ENCODE measurements at places on chromosomes 2 and 18.

- DNase-seq: no peak
Measured at GRCh38 chr2:214103276-214104001, 307.4 kb upstream of the VWC2L start.

DNA sequence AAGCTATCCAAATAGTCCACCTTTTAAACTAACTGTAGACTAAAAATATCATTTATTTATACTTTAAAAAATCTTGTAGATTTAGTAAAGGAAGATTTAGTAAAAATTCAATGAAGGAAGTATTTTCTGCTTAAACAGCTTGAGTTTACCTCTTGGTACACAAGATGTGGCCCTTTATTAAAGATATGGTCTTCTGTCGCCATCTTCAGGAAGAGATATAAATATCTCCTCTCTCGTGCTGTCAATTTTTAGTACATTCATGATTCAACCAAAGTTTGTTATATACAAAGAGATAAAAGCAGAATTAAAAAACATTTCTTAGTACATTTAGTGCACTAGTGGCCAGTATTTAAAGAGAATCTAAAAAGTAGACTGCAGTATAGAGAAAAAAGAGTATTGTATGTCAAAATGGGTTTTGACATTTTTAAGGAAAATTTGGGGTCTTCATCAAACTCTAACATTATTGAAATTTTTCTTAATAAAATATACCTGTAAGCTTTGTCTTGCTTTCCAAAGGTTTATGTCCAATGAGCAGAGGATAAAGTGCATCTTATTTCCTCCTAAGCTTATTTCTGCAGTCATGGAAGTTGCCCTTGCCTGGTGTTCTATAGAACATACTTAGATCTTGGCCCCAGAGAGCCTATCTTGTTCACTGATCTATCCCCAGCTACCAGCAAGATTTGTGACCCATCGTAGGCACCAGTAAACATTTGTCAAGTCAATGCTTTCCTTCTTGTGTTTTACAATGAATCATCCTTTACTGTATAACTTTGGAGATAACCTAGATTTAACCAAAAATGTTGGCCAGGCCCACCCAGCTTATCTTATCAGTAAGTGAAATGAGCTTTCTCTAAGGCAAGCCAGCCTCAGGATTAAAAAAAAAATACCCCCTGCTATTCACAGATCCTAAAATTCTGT, 18.5 kb upstream of the EML6 start:
- DNase-seq: peak; percentile 43

DNA sequence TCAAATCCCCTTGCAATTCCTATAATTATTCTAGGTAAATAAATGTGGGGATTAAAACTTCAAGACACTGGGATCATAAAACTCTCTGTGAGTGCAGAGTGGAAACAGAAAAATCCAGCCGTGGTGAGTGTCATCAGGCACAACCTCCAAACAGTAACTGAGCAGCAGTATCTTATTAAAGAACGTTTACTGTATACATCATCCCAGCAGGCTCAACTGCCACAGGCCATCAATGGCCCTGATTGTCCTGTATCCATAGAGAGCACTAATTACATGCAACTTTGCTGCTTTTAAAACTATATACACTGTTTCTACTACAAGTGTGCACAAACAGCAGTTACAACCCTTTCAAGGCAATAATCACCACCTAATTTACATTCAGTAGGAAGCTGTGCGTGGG, 23.9 kb downstream of the GAREM1 start:
- no peak for DNase-seq

DNA sequence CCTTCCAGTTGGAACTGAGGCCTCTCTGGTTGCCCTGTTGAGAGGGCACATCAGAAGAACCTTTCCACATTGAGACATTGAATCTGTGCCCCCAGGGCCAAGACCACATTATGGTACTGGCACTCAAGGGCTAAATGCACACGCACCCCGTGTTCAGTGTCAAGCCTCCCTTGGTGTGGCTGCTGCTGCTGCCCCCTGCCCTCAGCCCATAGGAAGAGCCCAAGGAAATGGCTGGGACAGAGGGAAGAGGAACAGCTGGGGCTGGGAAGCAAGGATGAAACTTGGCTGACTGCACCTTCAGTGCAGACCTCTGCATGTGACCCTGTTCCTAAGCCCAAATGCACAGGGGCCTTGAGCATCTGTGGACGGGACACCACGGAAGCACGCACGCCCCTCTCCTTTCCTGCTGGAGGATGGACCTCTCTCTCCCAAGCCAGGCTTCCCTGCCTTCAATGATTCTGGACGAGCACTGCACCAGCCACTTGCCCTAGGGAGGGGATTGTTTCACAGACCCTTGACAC, 40.2 kb downstream of the NIFK start:
- DNase-seq: no peak

- DNase-seq: no peak
Measured at GRCh38 chr2:189522435-189523151, 58.0 kb downstream of the SLC40A1 start.

DNA sequence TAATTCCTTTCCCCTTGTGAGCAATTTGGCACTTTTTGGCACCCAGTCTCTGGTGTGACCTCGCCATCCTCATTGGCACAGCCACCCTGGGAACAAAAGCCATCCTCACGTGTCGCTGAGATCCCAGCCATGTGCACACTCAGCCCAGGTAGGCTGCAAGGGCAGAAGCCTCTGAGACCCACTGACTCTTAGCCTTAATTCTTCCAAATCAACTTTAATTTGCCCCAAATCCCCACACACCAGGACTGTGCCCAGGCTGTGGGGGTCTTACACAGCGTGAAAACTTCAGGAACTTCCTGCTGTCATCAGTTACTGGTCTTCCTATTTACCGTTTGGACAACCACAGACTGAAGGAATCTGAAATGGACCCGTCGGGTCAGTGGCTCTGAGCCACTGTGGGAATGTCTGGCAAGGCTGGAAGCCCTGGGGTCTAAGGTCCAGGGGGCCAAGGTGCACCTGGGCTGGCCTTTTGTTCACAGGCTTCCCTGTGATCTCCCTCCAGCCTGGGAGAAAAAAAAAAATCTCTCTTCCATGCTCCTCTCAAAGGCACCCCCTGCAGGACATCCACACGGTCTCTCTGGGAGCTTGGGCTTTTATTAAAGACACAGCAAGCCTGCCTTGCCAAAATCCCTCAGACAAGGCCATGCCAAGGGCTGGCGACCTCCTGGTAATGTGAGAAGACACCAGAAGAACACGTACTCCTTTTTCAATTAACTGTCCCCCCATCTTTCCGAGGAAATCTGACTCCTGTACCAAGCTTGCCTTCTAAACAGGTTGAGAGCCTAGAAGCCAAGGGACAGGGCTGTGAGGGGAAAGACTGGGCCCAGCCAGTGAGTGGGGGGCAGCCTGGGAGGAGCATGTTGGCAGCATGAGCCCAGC, 42.1 kb upstream of the LAPTM4A start:
- no peak for DNase-seq

GRCh38 chr2:102321941-102322719, 10.8 kb downstream of the IL1RL1 start:
- DNase-seq: no peak

DNA sequence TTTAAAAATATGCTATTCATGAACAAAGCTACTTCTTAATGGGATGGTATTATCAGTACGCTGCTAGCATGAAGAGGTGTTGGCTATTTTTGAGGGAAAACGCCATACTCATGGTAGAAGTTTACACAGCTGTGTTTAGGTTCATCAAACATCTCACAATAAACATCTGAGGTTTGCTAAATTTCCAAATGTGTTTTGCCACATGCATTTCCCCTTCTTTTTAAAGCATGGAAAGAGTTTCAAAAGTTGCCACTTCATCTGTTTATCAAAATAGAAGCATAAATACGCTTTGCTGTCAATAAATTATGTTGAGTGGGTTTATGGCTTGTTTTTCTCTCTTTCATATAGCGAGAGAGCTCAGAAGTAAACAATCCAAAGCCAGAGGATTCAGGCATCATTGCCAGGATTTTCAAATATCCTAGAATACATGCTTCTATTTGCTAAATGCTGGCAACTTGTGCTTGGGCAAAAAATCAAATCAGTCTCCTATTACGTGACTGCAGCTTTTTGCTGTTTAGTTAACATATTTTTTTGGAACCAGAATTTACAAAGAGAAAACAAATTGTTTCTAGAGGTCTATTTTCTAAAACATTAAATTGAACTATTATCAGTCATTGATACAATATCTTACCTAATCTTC, 1919.9 kb upstream of the LRRTM1 start:
- DNase-seq: no peak

- DNase-seq: no peak
Measured at GRCh38 chr18:58618822-58619595, 9.9 kb downstream of the ALPK2 start.

GRCh38 chr2:44537264-44537663, 175.5 kb downstream of the CAMKMT start:
- no peak for DNase-seq

DNA sequence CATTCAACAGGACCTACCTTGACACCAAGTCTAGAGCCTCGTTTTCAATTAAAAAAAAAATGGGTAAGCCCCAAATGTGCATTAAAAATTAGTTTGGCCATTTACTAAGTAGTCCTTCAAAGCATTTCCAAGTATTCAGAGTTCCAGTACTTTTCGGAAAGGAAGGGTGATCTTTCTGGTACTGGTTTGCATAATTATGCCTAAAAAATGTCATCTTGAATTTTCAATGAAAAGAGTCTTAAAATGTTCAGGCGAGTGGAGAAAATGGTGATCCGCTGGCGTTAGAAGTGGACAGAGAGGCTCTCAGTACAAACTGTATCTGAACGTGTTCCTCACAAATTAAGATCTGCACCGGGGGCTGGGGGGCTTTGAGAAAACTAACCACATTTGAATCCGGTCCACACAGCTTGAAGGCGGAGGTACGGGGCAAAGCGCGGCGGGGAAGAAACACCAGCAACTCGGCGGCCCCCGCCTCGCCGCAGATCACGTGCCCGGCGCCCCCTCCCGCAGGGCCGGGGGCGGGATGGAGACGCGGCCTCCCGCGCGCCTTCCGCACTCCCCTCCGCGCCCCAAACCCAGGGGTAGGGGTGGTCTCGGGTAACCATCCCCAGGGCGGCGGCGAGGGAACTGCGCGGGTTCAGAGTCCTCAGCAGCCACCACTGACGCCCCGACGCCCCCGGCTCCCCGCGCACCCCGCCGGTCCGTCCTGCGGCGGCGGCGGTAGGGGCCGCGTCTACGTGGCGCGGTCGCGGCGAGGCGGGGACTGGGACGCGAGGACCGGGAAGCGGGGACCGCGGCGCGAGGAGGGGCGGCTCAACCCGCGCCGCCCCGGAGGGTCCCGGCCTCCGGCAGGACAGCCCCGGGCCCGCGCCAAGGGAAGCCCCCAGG, 564 bp downstream of the LPIN2 start:
- peak; percentile 38 for DNase-seq

DNA sequence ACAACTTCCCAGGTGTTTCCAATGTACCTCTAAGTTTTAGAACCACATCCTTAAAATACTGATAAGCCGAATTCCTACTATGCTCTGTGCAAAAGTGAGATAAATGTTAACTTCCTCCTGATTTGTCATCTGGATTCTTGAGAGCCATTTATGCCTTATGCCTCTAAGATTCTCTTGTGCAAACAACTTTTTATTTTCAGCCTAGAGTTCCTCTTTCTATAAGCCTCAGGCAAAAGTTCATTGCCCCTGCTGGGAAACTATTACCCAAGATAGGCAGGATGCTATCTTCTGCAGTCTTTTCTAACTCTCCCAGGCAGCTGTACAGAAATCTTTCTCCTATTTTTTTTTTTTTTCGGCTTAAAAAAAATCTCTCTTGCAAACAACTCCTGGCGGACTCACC, 216.1 kb downstream of the KCNJ3 start:
- no peak for DNase-seq

GRCh38 chr2:154375579-154375931, 322.9 kb upstream of the KCNJ3 start:
- DNase-seq: no peak

DNA sequence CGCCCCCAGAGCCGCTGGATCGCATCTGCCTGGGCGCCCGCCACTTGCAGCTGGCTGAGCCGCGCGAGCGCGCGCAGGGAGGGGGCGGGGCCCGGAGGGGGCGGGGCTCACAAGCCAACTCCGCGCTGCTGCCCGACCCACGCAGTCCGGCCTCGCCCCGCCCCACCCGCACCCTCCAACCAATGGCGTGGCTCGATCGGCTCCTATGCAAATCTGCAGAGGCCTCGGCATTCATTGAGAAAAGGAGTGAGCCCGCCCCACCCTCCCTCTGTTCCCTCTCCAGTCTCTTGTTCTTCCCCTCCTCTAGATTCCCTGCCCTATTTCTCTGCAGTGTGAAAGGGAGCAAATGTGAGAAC, at the start of gene ALK:
ALK (minus strand) TSS at position 27 of the 356 bp plus-strand sequence. CDS start 927 bp downstream, outside the sequence.
- DNase-seq: peak; percentile 71

DNA sequence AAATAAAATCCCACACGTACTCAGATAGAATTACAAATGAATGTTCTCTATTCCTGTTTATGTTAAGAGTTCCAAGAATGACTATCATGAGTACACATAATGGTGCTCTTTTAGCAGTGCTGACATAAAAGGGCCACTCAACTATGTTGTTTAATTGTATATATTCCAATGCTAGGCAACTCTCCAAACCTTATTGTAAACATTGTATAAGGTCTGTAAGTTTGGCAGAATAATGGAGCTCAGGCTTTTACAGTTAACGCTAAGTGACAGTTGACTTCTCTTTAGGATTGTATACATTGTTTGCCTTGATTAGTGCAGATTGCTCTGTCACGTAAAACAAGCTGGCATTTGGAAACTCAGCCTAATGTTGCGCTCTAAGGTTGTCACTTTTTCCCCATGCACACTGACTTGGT, 20.8 kb downstream of the RBMS1 start:
- no peak for DNase-seq

DNA sequence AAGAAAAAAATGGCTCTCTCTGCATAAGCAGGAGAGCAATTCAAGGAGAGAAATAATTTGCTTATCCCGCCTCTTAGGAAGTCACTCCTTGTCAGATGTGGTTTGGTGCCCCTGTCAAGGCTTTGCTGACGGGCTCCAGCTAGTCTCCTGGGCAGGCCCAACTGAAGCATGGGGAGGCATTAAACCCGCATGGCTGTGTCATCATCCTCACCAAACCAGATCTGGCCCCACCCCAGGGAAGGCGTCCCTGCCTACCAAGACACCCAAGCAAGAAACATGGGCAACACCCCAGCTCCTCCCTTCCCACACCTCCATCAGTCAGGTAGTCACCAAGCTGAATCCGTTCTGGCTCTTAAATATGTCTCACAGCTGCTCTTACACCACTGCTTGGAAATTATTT, 108.0 kb downstream of the SGPP2 start:
- no peak for DNase-seq

- DNase-seq: peak; percentile 34
Measured at GRCh38 chr18:79507546-79508480, 112.1 kb downstream of the NFATC1 start.

- DNase-seq: no peak
Measured at GRCh38 chr18:50734342-50734741, 85.5 kb downstream of the MRO start.

- DNase-seq: no peak
Measured at GRCh38 chr2:185785851-185786473, 47.4 kb downstream of the FSIP2 start.

- no peak for DNase-seq
Measured at GRCh38 chr2:43872151-43872550, 33.4 kb downstream of the ABCG8 start.

DNA sequence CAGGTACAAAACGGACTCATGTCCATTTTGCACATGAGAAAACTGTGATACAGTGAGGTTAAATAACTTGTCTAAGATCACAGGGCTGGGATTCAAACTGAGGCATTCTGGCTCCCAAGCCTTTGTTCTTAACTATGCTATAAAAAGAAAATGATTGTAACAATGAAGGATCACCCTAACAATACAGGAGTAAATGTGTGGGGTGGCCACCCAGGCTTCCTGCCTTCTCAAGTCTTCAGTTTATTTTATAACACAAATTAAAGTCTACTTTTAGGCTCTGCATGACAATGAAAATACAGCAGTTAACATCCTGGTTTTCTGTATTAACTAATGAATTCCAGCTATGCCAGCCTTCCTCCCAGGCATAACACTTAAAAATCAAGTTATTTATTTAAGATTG, 7.6 kb downstream of the WDFY1 start:
- no peak for DNase-seq
